Cortex of kidney (tissue), 1 donor: ENCODE measurements at places on chromosomes 5 and 9.

DNA sequence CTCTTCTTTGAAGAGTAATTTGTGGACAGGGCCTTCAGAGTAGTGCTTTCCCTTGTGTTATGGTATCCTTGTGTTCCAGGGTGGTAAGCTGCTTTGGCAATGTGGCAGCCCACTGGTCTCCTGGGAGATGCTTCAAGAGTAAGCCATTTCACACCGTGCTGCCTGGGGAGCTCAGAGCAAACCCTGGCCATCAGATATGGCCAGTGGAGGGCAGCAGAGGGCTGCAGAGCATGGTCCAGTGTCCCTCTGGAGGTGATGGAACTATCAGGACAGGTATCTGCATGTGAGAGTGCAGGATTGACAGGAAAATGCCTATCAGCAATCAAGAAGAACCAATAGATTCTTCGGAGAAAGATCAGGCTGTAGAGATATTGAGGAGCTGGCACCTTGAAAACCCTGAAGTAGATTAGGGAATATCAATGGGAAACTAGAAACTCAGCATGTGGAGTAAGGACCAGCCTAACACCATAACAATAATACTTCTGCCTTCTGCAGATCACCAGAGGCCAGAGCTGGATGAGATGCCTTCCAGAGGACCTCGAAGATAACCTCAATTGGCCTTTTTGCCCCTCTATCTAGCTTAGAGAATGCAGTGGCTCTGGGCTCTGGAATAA lies 90.8 kb downstream of the PLPPR1 start:
- no peak for DNase-seq

DNA sequence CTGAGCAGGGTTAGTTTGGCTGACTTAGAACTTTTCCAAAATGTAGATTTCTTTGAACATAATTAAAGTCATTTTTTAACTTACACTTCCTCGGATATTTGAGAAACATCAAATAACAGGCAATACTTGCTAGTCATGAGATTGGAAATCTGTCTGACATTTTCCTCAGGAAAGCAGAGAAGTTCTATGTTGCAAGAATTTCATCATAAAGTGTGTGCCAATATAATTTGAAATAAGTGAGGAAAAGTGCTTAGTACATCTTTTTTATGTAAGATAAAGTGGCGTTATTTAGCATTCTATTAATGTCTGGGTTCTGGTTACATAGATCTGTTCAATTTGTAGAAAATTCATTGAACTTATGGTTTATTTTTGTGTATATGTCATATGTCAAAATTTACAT lies 48.7 kb upstream of the C5orf47 start:
- DNase-seq, result no peak

DNA sequence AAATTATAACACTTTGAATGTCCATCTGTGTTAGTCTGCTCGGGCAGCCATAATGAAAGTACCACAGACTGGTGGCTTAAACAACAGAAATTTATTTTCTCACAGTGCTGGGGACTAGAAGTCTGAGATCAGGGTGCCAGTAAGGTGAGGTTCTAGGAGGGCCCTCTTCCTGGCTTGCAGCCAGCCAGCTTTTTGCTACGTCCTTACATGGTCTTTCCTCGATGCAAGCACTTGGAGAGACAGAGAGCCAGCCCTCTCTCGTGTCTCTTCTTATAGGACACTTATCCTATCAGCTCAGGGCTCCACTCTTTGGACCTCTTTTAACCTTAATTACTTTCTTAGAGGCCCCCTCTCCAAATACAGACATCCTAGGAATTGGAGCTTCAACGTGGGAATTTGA lies 351.8 kb downstream of the SPOCK1 start:
- DNase-seq, result no peak

DNA sequence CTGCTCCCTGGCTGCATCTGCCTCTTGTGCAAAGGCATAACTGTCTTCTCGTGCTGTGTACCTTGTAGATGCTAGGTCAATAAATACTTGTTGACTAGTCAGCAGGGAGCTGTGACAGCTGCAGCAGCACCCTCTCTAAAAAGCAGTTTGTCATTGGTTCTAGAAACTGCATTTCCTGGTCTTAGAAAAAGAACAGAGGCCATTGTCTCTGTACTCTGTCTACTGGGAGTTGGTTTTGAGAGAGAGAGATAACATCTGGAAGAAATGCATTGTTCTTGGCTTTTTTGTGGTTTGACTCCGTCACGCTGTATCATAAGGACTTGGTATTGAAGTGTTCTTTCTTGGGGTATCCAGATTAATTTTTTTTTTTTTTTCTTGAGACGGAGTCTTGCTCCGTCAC lies 32.3 kb downstream of the SH3GLB2 start:
- DNase-seq, result no peak

- DNase-seq, result no peak
Observed at GRCh38 chr9:112755675-112756074, 5.1 kb downstream of the SNX30 start.

DNA sequence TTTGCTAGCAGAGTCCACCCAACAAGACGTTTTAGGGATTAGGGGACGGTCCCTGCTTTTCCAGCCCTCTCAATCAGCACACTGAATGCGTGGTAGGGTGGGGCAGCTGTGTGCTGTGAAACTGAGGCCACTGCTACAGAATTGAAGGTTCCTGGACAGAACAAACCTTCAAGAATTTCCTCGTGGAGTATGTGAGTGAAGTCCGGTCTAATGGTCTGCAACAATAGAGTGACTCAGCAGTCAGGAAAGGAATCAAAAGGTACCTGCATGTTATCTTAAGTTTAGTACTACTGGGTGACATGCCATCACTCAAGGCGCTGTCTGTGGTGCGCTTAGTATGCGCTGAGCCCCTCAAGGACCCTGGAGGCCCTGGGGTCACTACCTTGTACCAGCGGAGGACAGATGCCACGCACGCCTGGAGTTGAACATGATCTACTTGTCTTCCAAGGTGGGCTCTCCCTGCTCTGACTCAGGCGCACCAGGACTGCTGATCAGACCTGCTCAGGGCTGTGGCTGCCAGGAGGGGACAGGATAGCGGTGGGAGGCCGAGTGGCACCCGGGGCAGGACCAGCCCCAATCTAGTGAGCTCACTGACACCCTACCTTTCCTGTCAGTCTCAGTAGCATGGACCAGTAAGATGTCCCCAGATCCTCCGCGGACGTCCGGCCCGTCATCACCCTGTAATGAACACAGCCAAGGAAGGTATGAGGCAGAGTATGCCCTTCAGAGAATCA lies 50.5 kb downstream of the PRRT1B start:
- no peak for DNase-seq

GRCh38 chr9:87167582-87167981 lies 220.3 kb upstream of the GAS1 start:
- DNase-seq, result no peak

- DNase-seq, result no peak
Observed at GRCh38 chr5:142275496-142275895, 49.3 kb downstream of the SPRY4 start.

- DNase-seq, result no peak
Observed at GRCh38 chr5:137148159-137148558, 351.0 kb downstream of the SPOCK1 start.

DNA sequence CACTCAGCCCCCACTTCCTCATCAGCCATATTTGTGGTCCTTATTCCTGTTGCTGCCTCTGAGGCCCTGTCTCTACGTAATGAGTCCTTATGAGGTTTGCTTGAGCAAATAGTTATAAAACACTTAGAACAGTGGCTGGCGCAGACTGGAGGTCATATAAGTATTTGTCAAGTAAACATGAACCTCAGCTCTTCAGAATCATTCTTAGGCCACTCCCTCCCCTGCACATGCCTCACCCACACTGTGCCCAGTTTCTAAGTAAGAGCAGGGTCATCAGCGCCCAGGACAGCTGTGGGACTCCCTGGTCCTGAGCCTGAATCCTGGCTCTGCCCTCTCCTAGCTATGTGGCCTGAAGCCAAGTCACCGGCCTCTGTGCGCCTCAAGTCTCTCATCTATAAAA lies 4.0 kb downstream of the ST6GALNAC4 start:
- DNase-seq, result no peak

DNA sequence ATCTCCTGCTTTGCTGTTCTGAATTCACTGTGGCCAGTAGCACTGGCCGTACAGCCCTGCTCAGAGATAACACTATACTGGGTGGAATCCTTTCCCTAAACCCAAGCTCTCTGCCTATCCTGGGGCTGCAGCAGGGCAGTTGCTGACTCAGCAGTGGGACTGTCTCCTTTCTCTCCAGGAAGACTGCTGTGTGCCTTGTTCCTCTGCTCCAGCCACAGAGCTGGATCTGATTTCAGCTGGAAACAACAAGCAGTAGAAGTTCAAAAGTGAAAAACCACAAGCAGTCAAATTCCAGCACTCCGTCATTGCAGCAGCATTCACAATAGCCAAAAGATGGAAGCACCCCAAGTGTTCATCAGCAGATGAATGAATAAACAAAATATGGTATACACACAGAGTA lies 105.0 kb downstream of the FBXL7 start:
- DNase-seq, result no peak

DNA sequence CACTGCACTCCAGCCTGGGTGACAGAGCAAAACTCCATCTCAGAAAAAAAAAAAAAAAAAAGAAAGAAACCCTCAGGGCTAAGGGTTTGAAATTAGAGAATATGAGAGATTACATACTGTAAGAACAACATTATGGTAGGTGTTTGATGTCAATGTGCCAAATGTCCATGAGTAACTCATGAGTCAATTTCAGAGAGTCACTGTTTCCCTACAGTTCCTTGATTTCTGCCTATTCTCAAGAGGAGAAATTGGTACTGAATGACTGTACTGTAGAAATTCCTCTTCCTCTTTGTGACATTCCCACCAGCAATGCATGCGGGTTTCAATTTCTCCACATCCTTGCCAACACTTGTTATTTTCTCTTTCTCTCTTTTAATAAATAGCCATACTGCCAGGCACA lies 35.2 kb downstream of the MARVELD2 start:
- no peak for DNase-seq
